Activated CD4-positive, alpha-beta T cell treated with anti-CD3 and anti-CD28 coated beads, Interleukin-10, Interleukin-2, amounts not matched to agents 100 ng/mL and 50 ng/mL, durations not matched to agents 16 hours and 8 hours (primary cell): ENCODE measurements at places on chromosomes 5 and 9.

DNA sequence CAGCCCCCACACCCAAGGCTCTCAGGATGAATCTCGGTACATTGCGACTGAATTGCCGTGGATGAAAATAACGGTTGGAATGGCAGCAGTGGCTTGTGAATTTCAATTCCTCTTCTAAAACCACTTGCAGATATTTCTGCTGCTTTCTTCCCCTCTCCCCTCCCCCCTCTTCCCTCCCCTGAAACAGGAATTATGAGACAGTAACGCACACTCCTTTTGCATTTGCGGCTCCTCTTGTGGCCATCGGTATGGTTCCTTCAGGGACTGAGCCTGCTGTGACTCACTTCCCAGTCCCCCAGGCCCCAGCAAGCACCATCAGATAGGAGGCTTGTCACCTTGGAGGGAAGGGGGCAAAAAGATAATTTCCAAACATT, 9.7 kb downstream of the DCANP1 start:
- DNase-seq, result no peak

DNA sequence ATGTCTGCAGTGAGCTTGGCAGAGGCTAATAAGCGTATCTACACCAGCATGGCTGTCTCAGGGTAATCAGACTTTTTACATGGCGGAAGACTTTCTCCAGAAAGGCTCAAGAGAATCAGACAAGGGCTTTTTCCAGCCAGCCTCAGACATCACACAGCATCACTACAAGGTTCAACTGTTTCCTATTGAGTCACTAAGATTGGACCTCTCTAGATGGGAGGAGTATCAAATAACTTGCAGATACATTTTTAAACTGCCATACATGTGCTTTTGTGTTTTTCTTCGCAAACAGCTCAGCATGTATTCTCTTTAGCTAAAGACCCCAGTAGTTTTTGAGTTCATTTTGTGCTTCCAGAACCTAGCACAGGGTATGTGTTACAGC, 22.9 kb upstream of the PIK3R1 start:
- DNase-seq, result no peak

DNA sequence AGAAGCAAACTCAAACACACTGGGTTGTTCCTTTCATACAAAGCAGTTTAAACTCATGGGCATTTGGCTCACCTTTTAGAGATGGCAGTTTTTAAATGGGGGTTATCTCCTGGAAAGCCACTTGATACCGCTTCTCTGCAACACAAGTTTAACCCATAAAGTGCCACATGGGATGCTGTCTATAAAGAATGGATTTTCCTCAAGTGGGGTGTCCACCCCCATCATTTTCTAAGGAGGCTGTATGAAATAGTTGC, 528 bp upstream of the TRPM3 start:
- no peak for DNase-seq

GRCh38 chr9:76162751-76163500, 231.3 kb downstream of the RFK start:
- no peak for DNase-seq

- no peak for DNase-seq
Measured at GRCh38 chr5:53362521-53362941, 117.9 kb upstream of the FST start.

DNA sequence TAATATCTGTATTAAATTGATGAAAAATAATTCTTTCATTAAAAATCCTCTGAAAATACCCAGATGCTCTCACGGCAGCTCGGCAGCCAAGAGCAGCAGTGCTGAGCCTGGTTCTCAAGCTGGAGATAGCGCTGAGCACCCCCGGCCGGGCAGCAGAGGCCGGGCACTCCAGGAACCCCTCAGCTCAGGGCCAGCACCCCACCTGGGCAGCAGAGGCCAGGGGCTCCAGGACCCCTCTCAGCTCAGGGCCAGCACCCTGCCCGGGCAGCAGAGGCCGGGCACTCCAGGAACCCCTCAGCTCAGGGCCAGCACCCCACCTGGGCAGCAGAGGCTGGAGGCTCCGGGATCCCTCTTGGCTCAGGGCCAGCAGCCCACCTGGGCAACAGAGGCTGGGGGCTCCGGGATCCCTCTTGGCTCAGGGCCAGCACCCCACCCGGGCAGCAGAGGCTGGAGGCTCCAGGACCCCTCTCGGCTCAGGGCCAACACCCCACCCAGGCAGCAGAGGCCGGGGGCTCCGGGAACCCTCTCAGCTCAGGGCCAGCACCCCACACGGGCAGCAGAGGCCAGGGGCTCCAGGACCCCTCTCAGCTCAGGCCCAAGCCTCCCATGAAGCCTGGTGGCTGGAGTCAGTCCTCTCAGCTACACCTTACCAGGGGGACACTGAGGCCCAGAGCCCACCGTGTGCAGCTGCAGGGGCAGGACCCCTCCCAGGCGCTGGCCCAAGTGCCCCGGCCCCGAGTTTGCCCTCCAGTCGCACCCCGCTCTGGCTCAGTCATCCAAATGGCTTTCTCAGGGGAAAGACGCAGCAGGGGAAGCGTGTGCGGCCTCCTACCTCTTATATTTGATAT, 21.7 kb downstream of the CLPTM1L start:
- no peak for DNase-seq

DNA sequence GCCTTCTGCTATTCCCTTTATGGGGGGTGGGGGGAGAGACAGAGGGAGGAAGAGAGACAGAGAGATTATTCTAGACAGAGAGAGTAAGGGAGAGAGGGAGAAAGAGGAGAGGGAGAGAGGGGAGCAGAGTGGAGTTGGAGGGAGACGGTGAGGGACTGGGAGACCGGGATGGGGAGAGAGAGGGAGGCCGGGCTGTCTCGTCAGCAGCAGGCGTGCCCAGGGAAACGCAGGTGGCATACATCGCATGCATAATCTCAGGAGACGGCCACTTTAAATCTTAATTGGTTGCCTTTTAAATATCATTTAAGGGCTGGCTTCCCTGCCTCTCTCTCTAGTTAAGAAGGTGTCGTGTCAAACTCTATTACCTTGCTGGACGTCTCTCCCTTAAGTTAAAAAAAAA, 8.4 kb downstream of the IRX4 start:
- DNase-seq, result no peak

DNA sequence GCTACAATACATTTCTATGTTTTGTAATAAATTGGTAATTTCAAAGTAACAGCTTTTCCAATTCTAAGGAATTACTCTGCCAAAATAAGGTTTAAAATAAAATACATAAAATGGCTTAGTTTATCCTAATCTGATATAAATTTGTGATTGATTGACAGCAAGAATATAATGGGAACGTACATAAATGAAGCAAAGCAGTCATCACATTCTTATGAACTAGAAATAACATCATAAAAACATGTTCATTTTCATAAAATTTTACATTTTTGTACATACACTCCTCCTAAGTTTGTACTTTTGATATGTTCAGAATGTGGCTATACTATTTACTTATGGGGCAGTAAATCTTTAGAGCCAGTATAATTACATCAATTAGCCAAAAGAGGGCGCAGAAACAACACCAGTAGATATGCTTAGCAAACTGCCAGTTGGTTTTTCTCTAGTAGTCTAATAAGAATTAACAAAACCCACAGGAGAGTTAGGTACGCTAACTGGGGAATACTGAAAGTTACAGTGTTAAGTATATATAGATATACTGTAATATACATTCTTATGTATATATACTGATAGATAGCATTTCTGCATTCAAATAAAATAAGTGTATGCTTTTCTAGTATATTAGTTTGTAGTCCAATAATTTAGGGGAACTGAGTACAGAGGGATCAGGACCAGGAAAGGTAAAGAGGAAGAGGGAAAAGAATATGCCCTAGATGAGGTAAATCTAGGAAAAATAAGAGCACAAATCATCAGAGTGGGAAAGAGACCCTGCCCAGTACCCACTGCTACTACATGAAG, 76.8 kb downstream of the ZDHHC21 start:
- DNase-seq, result peak; percentile 50

DNA sequence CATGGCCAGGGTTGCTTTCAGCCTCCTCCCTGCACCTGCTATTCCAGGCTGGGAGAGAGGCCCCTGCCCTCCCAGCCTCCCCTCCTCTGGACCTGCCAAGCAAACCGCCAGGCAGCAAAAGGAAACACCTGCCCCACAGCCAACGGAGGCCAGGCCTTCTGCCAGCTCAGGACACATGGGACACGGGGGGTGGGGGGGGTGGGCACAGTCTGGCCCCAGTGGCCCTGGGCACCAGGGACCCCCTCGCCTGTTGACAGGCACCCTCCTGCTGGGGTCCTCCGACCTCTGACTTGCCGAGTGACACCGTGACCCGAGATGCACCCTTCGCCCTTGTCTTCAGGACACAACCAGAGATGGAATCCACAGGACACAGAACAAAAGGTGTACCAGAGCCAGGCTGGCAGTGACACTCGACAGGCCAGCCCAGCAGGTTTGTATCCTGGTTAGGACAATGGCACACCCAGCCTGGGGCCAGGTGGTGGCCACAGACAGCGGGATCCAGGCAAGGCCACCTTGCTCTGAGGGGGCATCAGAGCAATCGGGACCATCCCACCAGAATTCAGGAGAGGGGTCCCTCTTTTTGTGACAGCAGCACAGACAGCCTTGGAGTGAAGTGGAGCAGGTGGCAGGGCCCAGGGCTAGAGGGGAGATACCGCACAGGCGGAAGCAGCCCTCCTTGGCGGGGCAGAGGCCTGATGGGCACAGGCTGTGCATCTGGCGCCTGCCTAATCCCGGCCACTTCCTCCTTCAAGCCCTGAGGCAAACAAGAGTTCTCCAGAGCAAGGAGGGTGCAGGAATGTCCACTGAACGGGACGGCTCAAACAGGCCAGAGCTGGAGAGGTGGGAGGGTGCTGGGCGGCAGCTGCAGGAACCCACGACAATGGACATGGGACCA, 1.3 kb upstream of the TMEM210 start:
- no peak for DNase-seq

GRCh38 chr9:4116071-4116581, 183.7 kb downstream of the GLIS3 start:
- DNase-seq, result no peak
